ENCODE measurements at places on chromosomes 1 and 21.

DNA sequence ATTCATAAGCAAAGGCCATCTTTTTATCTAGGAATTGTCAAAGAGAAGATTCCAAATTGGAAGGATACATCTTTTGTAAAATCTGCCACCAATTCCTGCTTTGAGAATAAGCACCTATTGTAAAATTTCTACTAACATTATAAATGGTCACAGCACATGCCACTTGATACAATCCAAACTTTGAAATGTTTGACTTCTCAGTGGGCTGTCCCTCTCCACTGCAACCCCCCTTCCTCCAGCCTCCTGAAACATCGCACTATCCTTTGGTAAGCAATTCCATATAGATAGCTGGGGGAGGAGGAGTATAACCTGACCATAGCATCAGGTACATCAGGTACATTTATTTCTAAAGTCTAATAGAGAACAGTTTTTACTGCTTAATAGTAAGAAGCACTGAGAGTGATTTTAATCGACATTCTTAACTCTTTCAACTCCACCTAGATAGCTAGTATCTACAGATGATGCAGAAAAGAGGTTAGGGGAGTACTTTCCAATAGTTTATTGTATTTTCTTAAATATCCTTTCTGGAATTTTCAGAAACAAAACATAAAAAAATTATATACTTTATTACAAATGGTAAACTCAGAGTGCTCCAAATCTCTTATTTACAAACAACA, 2.9 kb downstream of the JUN start:
- no peak for DNase-seq

DNA sequence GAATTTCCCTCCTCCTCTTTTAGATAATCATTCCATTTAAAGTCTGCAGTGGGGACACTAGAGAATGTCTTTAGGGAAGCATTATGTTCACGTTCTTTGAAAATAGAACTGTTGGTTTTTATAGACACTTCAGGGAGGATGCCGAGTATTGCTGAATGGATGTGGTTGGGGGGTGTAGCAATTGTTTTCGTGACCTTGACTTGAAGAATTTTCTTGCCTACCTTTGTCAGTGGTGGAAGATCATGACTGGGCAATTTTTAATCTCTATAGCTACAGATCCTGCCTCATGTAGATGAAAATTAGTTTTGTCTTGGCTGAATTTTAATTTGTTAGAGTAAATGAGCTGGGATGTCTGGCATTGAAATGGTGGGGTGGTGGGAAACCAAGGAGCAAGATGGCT, 3.8 kb downstream of the SMG7 start:
- DNase-seq: no peak

DNA sequence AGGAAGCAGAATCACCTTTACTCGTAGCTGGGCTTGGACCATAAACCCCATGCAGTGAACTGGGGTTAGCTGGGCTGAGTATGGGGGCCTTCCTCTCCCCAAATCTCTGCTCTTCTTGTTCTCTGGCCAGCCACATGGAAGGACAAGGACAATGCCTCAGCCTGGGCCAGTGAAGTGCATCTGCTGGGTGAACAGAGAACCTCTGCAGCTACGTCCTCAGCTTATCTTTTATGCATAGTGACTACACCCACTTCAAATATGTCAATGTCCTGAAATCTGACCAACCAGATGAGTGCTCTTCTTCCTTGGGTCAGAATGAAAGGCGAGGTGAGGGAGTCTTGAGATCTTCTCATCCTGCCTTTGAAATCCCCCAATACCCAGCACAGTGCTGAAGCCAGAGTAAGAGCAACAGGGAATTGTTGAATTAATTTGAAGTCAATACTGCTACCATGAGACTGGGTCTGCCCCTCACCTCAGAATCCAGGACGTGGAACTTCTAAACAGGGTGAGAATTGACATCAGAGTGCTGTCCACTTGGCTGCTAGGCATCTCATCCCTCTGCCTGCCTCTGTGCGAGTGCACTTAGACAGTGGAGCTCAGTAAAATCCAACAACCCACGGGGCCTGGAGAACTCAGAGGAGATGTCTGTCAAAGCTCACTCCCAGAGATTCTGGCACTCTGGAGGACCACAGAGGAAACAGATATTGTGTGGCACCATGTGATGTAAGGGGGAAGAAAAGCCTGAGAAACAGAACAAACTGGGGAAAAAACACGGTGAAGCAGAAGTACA, 99.0 kb downstream of the IER5 start:
- no peak for DNase-seq

- no peak for DNase-seq
These were observed at the start of gene PLA2G5 for GRCh38 chr1:20069874-20070273. Gene PLA2G5 (plus strand): TSS chr1:20070194. CDS start chr1:20084831, 14,637 bp downstream.

- peak; percentile 10 for DNase-seq
These were observed 100.4 kb downstream of the GALNT2 start for GRCh38 chr1:230167419-230167852.
